ENCODE measurements at places on chromosomes 5 and 9.
A peak's percentile ranks its signal among the peaks of the same experiment; 100 is the strongest.

- no peak for DNase-seq
Observed at GRCh38 chr9:133320421-133320881, 15.5 kb downstream of the SURF6 start.

- no peak for DNase-seq
Observed at GRCh38 chr5:156230887-156231286, 96.1 kb upstream of the SGCD start.

GRCh38 chr9:133107245-133107722, 13.8 kb downstream of the RALGDS start:
- DNase-seq = no peak

DNA sequence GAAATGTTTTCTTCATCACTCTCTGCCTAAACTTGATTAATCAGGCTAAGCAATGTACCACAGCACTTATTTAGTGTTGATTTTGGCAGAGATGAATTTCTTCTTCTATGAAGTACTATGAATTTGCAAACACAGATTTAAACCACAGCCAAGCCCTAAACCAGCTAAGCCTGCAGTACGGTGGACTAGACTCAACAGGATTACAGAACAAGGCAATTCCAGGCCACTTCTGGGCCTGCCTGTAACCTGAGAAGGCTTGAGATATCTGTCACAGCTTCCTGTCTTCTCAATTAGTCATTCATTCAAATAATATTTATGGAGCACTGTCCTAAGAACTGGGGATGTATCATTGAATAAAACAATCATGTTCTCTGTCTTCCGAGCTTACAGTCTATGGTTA, 32.4 kb upstream of the CAST start:
- no peak for DNase-seq

- no peak for DNase-seq
Observed at GRCh38 chr5:33480876-33481275, 40.1 kb downstream of the TARS1 start.

GRCh38 chr5:19790829-19791466, 197.1 kb downstream of the CDH18 start:
- DNase-seq = no peak

GRCh38 chr5:86909418-86910295, 291.9 kb downstream of the COX7C start:
- no peak for DNase-seq

DNA sequence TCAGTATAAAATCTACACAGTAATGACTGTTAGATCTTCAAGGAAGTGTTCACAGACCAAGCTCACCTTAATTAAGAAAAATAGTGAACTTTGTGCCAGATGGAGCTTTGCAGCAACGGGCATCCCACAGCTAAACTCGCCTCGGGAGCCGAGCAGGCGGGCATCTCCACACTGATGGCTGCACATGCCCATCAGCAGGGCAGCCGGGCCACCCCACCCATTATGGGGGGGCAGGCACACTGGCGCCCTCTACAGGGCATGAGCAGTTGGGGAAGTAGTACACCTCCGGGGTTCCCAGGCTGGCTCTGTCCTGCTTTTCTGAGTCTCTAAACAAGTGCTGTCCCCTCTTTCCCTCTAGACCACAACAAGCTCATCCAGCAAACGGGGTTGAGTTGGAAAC, 21.6 kb downstream of the ANKS6 start:
- no peak for DNase-seq

DNA sequence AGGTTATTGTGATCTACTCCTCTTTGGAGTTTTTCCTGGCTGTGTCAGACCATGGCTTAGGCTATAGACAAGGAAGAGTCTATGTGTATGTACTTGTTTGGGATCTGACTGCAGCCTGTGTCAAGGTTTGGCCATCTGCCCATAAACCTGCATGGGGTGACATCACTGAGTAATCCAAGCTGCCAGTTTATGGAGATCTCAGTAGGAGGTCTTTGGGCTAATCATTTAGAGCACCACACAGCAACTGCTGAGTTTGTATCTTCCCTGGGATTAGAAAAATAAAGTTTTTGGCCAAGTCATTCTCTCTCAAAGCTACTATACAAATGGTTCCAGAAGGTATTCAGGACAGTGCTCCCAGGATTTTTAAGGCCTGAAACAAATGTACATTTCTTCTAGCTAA, 65.5 kb upstream of the HSPB3 start:
- DNase-seq = no peak

- DNase-seq = no peak
Observed at GRCh38 chr5:169789417-169789940, 152.4 kb downstream of the DOCK2 start.

DNA sequence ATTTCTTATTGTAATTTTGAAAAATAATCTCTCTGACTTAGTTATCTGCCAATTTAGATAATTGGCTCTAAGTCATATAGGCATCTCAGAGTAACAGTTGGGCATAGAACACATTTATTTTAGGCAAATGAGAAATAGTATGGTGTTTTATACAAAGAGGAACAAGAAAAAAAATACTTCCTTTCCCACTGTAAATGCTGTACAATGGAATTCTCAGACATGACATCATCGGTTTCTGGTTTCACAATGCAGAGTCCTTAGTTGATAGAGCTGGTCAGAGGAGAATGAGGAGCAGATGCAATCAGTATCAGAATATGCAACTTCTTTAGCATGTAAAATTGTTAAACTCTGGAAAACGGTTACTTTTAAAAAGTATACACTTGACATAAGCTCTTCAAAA, 49.4 kb downstream of the PLK2 start:
- no peak for DNase-seq

DNA sequence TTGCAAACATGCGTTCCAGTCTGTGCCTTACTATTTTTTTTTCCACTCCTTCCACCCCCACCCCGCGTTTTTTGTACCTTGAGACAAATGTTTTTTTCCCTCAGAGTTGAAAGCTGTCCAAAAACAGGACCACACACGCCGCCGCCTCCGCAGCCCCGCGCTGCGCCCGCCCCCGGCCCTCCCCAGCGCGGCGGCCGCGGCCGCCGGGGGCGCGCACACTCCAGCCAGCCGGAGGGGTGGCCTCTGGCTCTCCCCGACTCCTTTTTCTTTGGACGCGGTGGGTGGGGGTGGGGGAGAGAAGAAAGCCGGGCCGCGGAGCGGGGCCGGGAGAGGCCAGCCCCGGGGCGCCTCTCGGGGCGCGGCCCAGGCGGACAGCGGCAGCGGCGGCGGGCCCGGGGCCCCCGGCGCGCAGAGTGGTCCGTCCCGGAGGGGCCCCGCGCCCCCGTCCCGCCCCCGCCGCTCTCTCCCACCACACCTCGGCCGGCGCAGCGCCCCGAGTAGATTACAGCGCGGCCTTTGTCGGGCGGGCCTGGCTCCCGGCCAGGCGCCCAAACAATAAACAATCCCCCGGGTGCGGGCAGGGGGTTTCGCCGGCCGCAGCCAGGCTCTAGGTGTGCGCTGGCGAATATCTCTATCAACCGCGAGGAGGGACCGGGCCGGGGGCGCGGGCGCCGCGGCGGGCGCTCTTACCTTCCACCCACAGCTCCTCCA, 10.9 kb downstream of the PTCH1 start:
- DNase-seq = peak; percentile 48

All from liver (tissue), 10 donors.